NCI-H187 (cell line): ENCODE measurements at places on chromosomes 2 and 18.

GRCh38 chr18:50749945-50750344 lies 69.9 kb downstream of the MRO start:
- DNase-seq, result no peak

- DNase-seq, result no peak
Measured at GRCh38 chr2:129758784-129759471, 220.5 kb upstream of the RAB6C start.

DNA sequence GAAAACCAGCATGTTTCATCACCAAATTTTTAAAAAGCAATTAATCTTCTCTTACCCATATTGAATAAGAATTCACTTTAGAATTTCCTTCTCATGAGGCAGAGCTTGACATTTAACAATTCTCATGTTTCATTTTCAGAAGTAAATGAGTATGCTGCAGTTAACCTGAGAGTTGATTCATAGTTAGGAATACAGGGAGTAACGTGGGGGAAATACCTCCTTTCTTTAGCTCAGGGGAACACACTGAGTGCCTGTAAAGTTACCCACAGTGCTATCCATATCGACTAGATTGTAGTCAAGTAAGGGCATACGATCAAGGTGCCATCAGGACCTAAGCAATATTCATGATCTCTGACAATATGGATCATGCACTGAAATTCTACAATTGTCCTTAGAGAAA lies 38.9 kb upstream of the ATIC start:
- DNase-seq, result no peak

DNA sequence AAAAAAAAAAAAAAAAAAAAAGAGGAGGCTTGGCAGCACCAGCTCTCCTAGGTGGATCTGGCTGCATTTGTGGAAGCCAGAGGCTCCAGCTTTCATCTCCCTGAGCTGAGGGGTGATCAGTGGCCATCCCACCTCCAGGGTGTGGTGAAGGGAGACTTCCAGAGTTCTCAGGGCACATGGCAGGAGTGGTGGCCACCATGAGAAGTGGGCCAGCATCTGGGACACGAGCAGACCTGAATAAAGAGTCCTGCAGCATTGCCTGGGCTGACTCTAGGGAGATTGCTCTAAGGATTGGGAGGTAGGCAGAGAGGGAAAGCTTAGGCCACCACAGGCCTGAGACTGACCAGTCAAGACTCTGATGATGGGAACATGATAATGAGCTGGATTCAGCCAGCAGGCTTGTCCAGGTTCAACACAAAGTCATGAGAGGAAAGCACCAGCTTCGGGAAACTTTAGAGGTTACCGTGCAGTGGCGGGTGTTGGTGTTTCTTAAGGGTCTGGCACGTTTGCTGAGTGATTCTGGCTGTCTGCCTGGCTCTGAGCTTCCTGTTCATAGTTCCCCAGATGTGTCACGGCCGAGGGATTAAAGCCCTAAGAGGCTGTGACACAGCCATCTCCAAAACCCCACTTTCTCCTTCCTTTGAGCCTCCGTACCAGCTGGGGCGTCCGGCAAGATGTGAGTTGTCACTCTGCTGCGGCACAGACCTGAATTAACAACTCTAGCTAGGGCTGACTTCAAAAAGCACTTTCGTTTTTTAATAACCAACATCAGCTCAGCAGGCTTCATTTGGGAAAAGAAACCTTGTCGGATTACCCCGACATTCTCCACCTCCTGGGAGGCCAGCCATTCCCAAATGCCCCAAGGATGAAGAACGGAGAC lies 38.3 kb upstream of the IL1R1 start:
- no peak for DNase-seq

DNA sequence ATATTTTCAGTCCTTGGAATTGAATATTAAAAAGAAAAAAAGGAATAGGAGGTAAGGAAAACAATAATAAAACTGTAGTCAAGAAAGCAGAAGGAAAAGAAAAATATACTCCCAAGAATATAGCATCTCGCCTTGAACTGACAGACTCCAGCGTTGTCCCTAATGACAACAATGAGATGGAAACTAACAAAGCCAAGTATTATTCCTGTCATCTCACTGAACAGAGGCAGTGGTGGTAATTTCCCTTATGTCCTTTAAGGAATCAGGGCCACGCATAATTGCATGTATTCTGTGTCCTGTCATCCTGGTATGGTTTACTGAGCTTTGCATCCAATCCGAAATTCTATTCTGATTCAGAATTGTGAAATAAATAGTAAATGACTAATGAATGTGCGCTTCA lies 158.9 kb downstream of the LRRTM4 start:
- DNase-seq, result no peak

GRCh38 chr2:7867867-7868266 lies 814.0 kb upstream of the ID2 start:
- no peak for DNase-seq
